SK-MEL-5 (cell line): ENCODE measurements at places on chromosomes 12 and 14. TPM values are rescaled to one million over a fixed set of nuclear protein-coding genes. Genes with fewer than 3 reads are reported as not detected.

PTGER2 gene
- total RNA-seq, result not detected in 2 replicates

RPL10L gene
- total RNA-seq, result not detected in 2 replicates

BATF gene
- total RNA-seq, result 0.74 TPM in 1 of 2 replicates, not detected in the other

OR4Q3 gene
- not detected in 2 replicates for total RNA-seq

TAS2R7 gene
- not detected in 2 replicates for total RNA-seq

MYH6 gene
- total RNA-seq, result not detected in 2 replicates

NR4A1 gene
- total RNA-seq, result 33.5 and 35.4 TPM in 2 replicates

TAS2R42 gene
- not detected in 2 replicates for total RNA-seq

BHLHE41 gene
- 9.5 and 17.7 TPM in 2 replicates for total RNA-seq

CIROP gene
- not detected in 2 replicates for total RNA-seq

PIANP gene
- total RNA-seq, result not detected in 2 replicates
